Astrocyte of the hippocampus (primary cell): ENCODE measurements at places on chromosomes 4 and X.
A peak's percentile ranks its signal among the peaks of the same experiment; 100 is the strongest.

DNA sequence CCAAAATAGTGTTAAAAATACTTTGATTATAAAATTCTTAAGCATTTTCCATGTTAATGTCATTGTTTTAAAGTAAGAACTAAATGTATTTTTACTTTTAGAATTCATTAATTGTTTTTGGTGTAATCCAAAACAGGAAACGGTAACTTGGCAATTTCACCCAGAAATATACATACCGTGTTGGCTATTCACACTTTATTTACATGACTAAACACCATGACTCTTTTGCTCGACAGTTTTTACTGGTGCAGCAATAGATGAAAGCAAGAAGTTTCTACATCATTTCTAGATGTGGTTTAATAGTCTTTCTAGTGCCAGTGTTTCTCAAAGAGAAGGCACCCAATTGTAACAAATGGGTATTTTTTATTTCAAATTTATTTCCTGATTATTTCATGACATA, 25.6 kb upstream of the MAGEA1 start:
- DNase-seq = no peak

DNA sequence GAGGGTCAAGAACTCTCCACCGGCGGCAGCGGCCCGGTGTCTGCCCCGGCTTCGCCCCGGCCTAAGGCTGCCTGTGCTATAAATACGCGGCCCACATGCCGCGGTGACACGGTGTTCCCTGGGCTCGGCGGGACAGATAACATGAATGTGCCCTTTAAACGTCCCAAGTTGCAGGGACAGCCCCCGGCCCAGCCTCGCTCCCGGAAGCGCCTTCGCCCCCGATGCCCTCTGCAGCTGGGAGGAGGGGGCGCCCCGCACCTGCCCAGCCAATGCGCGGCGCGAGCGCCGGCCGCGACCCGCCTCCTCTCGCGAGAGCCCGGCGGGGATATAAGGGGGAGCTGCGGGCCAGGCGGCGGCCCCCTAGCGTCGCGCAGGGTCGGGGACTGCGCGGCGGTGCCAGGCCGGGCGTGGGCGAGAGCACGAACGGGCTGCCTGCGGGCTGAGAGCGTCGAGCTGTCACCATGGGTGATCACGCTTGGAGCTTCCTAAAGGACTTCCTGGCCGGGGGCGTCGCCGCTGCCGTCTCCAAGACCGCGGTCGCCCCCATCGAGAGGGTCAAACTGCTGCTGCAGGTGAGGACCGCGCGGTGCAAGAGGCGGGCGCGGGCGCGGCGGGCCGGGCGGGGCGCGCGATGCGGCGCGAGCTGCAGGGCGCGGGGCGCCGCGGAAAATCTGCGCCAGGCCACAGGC, at the start of gene SLC25A4:
Gene SLC25A4, plus strand, starts transcription at position 355 of the 689 bp plus-strand sequence. Its CDS starts 107 bp downstream, at position 462.
- DNase-seq = peak; percentile 94

GRCh38 chr4:8754634-8755589, 116.7 kb downstream of the HMX1 start:
- no peak for DNase-seq

- peak; percentile 33 for DNase-seq
These were observed 28.6 kb downstream of the SCLT1 start for GRCh38 chr4:129064717-129065116.

- DNase-seq = peak; percentile 37
These were observed 19.6 kb upstream of the PLXNB3 start for GRCh38 chrX:153744210-153745066.

- no peak for DNase-seq
These were observed 650.0 kb upstream of the HTR2C start for GRCh38 chrX:113933931-113934330.
